ENCODE measurements at places on chromosomes 3 and 15. TPM values are rescaled to one million over a fixed set of nuclear protein-coding genes. Genes with fewer than 3 reads are reported as not detected.

DNA sequence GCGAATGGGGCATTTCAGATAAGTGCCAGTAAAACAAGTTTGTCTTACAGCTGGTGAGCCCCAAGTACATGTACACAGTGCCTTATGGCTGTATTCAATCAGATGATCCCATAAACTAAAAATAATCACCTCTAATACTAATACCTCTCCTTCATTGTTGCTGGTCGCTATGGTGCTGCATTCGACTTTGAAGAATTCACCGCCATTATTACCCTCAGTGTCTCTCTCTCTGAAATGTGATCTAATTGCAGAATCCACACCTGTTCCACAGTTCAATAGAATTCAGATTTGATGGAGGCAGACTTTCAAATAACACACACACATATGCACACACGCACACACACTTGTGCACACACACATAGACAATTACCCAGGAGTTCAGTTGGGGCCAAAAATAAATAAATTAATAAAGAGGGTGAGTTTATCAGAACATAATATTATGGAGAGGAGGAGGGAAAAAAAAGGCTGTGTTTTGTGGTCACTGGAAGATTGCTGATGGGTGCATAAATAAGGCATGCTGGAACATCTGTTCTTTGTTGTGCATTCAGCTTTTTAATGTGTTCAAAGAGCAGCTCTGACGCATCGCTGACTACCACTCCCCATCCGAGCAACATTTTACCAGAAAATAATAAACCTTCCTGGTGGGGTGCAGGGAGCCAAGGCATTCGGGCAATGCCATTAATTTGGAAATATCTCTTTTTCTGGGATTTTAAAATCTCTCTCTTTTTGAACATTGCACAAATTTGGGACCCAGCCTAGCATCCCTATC lies 235.7 kb downstream of the SATB1 start:
- no peak for DNase-seq

DNA sequence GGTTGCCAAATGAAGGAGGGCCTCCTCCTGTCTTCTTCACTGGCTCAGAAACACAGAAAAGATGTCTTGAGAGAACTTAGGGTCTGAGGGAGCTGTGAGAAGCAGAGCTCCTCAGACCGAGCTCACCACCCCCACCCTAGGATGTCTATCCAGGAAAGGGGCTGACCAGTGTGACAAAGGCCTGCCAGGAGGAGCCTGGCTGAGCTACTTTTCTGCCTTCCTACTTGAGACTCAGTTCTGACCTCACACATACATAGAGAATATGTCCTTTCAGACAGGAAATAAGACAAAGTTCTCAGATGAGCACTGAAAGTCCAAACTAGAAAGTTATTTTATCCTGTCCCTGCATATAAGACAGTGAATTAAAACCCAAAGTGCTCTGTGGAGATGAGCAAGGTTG lies 54.5 kb downstream of the KIF9 start:
- no peak for DNase-seq

- no peak for DNase-seq
These were observed 1.5 kb upstream of the PPP1R2 start for GRCh38 chr3:195544634-195545033.

GRCh38 chr15:69758291-69758771 lies 305.7 kb downstream of the RPLP1 start:
- no peak for DNase-seq

- DNase-seq, result no peak
These were observed 240.0 kb upstream of the ARHGEF26 start for GRCh38 chr3:153881201-153881600.

DNA sequence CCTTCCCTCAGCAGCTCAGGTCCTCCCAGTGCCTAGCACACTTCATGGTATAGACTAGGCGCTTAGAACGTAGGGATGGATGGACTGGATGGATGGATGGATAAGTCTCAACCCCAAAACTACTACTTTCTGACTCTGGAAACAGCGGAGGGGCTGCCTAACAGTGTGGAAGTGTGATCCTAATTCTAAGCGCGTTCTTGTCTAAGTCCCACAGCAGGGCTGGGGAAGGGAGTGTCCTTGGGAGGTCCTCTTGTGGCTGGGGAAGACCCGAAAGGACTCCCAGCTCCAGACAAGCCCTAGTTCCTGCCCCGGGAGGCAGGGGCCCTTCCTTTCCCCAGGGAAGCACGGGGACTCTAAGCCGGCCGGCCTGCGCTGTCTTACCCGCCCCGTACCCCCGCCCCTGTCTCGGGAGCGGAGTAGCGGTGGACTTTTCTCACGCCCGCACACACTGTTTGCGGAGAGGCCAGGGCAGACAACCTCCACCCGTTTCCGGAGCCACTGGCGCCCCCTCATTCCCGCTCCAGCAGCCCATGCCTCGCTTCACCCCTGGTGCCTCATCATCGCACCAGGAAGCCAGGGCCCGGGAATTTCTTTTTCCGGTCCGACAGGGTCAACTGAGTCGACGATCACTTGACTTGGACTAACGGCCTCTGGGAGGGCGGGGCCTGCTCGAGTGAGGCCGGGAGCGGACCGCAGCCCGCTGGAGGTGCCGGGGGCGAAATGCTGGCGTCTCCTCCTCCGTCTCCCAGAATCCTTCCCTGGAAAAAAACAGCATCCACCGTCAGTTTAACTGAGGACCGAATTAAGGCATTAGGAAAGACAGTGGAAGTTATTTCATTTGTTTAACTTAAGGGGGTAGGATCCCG lies 133.3 kb downstream of the TBC1D2B start:
- peak; percentile 41 for DNase-seq

DNA sequence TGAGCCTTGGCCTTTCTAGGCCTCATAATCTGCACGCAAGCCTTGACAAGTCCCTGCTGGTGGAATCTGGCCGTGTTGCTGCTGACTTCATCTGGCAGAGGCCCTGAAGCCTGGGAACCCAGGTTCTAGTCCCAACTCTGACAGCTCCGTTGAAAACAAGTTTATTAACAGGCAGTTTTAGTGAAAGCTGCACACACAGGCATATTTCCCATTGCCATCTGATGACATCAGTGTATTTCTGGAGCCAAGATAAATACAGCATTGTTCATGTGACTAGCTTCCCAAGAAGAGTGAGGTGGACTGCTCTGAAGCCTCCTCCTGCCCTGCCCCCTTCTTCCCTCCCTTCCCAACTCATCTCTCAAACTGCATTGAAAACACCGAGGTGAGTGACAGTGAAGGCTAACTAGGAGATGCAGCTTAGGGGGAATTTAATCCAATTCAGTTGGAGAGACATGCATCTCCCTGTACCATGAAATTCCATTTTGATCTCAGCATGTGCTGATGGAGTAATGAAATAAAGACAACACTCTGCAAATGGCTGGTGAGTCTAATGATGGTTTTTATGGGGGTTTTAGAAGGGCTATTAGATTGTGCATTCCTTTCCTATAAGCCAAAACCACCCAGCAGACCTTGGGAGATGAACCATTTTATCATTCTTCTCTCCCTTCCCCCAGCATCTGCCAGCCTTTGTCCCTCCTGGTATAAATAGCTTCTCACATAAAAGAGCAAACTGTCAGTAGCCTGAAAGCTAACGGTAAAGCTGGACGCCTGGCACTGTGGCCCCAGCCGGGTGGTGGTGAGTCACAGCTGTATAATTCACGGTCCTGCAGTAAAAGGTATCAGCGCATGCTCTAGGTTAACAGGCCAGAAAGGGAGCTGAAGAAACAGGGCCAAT lies 38.0 kb downstream of the PRICKLE2 start:
- peak; percentile 92 for DNase-seq

DNA sequence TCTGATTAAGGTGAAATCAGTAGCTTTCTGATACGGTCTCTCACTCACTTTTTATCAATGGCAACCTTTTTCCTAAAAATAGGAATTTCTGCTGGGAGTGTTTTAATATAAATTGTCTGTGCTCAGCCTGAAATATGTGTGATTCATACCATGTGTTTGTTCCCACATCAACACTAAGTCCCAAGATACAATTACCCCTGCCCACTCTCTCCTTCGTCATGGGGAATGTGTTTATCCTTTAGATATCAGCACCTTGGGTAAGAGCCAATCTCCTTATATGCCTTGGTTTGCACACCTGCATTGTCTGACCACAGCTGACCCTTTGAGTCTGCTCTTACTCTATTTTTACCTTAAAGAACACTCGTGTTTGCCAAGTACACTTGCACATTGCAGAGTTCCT lies 356.4 kb downstream of the LPP start:
- no peak for DNase-seq

DNA sequence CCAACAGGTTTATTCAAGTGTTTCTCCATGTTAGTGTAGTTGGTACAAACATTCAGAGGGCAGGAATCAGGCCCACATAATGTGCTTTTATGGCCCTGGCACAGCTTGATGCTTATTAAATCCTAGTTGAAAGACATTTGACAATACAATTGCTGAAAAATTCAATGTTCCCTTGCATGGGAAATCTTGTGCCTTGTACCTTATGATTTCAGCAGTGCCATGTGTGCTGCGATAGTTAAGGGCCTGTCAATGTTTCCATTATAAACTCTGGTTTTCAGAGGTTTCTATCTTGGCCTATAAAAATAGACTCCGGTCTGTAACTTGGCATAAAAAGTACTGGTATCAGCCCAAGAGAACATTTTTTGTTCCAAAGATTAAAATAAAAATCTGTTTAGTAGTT lies 207.2 kb downstream of the TBC1D5 start:
- DNase-seq, result no peak

- no peak for DNase-seq
These were observed 103.3 kb upstream of the COL8A1 start for GRCh38 chr3:99534951-99535704.

DNA sequence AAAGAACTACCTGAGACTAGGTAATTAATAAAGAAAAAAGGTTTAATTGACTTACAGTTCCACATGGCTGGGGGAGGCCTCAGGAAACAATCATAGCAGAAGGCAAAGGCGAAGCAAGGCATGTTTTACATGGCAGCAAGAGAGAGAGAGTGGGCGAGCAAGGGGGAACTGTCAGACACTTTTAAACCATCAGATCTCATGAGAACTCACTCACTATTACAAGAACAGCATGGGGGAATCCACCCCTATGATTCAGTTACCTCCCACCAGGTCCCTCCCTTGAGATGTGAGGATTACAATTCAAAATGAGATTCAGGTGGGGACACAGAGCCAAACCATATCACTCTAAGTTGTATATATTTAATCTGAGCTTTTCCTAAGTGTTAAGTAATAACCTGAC lies 79.0 kb upstream of the MLF1 start:
- no peak for DNase-seq

DNA sequence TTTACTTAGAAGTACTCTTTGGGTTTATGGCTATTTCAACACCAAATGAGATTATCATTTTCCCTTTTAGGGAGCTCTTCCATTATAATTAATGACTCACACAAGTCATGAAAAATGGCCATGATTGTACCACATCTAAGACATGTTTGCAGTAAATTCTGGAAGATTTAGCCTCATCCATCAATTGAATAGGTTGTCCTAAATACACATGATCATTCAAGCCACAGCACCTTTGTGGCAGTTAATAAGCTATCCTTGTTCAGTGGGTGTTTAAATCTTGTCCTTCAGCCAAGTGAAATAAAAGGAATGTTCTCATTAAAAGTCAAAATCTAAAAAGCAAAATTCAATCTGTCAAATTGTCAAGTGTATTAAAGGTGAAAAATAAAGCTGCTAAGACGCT lies 237.5 kb downstream of the ZPLD1 start:
- no peak for DNase-seq

GRCh38 chr3:148307443-148307843 lies 390.3 kb upstream of the AGTR1 start:
- DNase-seq, result no peak

GRCh38 chr15:36156879-36157427 lies 422.5 kb upstream of the CDIN1 start:
- DNase-seq, result no peak

DNA sequence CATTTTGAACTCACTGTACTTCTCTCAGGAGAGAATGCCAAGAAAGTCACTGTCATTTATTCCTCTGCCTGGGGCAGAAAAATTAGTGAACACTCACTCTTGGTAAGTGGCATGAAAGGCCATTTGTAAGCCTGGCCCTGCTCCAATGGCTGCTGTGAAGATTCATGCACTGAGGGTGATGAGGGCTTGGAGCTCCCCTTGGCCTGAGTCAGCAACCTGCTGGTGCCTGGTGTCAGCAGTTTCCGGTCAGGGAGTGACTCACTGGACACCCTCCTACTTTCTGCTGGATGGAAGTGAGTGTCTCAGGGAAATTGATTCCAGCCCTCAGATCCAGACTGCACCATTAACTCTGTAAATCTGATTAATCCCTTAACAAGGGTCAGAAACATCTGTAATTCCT lies 37.6 kb downstream of the TRA2B start:
- no peak for DNase-seq

- no peak for DNase-seq
These were observed 315.1 kb upstream of the TLE3 start for GRCh38 chr15:70412794-70413193.

- no peak for DNase-seq
These were observed 99.4 kb upstream of the MRPL3 start for GRCh38 chr3:131602011-131602779.

- DNase-seq, result no peak
These were observed 93.6 kb upstream of the POU1F1 start for GRCh38 chr3:87370007-87370406.

DNA sequence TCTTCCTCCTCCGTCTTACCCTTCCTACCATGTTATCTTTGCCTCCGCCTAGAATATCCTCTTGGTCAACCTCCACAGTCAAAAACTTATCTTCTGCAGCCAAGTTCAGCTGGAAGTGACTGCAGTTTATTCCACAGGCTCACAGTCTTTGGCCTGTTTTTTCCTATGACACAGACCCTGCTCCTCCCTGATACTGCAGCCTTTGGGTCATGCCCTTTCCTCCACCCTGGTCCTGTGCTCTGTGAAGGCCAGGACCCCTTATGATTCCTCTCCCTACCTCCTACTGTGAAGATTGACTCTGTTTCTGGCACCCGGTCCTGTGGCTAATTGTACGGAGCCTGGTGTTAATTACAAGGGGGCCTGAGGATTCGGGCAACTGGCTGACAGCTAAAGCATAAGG lies 49.3 kb upstream of the SCN5A start:
- no peak for DNase-seq

GRCh38 chr3:38371541-38372213 lies 25.1 kb downstream of the XYLB start:
- DNase-seq, result no peak

DNA sequence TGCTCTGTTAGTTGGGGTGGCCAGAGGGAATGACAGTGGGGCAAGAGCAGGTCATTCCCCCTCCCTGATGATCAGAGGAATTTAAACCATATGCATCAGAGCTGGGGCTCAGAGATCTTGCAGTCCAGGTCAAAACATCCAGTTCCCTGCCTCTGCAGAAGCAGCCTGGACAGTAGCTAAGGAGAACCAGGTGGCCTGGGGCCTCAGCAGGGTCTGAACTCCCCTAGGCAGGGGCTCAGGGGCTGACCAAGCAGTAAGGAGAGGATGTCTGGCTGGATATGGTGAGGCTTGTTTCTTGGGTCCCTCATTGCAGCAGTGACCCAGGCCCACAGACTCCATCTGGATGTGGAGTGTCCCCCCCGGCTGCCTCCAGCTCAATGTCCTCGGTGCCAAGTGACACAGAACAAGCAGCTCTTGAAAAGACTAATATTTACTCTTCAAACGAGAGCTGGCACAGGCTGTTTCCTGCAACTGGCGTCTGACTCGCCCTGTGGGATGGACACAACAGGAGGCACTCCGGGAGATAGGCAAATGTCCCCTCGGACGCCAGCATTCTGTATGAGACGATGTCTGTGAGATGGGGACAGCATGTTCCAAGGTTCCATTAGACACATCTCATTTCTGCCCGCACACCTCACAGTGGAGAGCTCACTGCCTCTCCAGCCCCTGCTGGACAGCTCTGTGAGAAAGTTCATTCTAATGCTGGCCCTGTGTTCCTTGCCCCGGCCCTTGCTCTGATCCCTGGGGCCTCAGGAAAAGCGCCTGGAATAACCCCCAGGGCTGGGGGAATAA lies 37.1 kb downstream of the SEC22C start:
- peak; percentile 33 for DNase-seq

GREM1 gene
- total RNA-seq, result 8.7 TPM

MST1R gene
- 1.7 TPM for total RNA-seq

NLGN1 gene
- 51.8 TPM for total RNA-seq

GPR62 gene
- total RNA-seq, result not detected

ECE2 gene
- not detected for total RNA-seq

Measured in urinary bladder (tissue), 4 donors.